ENCODE measurements at places on chromosomes 6 and 20.
A peak's percentile ranks its signal among the peaks of the same experiment; 100 is the strongest.

DNA sequence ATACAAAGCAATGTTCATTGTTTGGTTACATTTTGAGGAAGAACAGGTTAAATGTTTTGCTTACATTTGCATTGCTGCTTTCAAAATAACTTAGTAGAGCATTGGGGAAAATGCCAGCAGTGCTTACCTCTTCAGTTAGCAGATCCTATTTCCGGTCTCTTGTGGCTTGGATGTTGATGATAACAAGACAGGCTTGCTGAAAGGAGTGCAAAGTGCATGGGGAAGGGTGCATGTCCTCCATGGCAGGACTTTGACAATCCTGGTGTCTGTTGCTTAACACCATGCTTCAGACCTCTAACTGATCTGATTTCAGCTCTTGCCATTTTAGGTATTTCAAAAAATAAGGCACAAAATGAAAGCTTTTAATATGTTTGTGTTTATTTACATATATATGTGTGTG is 21.1 kb downstream of the TPD52L1 start:
- no peak for DNase-seq

GRCh38 chr20:16821211-16822089 is 73.3 kb downstream of the OTOR start:
- DNase-seq = peak; percentile 21

DNA sequence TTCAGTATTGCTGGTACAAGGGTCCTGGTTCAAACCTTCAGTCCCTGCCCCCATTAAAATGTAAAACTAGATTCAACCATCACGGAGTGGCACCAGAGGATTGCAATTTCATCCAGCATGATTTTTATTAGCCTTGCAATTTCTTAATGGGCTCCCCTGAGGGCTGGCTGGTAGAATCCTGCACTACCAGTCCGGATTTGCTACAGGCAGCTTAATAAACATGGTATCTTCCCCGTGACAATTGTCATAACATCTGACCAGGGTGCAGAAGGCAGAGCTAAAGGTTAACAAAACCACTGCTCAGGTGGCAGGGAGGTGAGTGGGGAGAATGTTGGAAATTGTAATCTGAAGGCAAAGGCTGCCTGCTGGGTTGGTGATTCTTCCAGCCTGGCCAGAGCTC is 94.5 kb downstream of the PKHD1 start:
- DNase-seq = no peak

GRCh38 chr6:148309301-148309700 is 33.3 kb upstream of the SASH1 start:
- no peak for DNase-seq

GRCh38 chr6:40917603-40918002 is 121.4 kb downstream of the UNC5CL start:
- no peak for DNase-seq

GRCh38 chr6:122726649-122727048 is 52.9 kb upstream of the FABP7 start:
- no peak for DNase-seq

DNA sequence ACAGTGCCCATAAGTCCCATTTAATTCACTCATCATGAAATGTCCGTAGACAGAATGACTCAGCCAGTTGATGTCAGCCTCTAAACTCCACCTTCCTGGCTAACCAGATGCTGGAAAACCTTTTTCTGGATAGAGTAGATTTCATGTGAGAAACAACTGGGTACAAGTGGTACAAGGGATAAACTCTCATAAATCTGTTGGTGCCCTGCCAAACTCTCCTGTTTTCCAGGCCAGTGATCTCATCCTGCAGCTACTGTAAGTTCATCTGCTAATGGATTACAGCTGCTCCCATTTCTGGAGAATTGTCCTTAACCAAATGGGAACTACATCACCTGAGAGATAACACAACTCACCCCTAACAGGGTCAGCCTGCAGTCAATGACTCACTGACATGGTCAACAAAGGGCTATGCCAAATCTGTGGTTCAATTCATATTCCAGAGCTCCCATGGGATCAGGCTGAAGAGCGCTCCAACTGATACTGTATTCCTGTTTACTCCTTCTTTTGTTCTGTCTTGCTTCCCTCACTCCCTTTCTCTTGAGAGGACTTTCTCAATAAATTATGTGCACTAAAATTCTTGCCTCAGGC is 210.1 kb upstream of the HDDC2 start:
- no peak for DNase-seq

All from cerebellar cortex (tissue), 1 donor.